ENCODE measurements at places on chromosomes 2 and 18. TPM values are rescaled to one million over a fixed set of nuclear protein-coding genes. Genes with fewer than 3 reads are reported as not detected.

SERPINB8 gene
- 1.3 TPM for total RNA-seq

- H3K36me3 ChIP-seq: no peaks in the 10 kb centered on the region
- H3K27me3 ChIP-seq: no peaks in the 10 kb centered on the region
- no peak overlapping the region for H3K27ac ChIP-seq
- H3K4me1 ChIP-seq: no peaks in the 10 kb centered on the region
- H3K4me3 ChIP-seq: no peak overlapping the region
- DNase-seq: no peak
Observed at GRCh38 chr2:3223080-3223923, 154.3 kb downstream of the EIPR1 start.

- H3K4me1 ChIP-seq: no peaks in the 10 kb centered on the region
- H3K36me3 ChIP-seq: no peaks in the 10 kb centered on the region
- no peak overlapping the region for H3K27ac ChIP-seq
- no peaks in the 10 kb centered on the region for H3K27me3 ChIP-seq
Observed at GRCh38 chr2:103138123-103138901, 376.5 kb downstream of the TMEM182 start.

- H3K27me3 ChIP-seq: peaks cover 4% of the 10 kb centered on the region
- no peak for DNase-seq
- no peak overlapping the region for H3K4me3 ChIP-seq
- H3K4me1 ChIP-seq: no peaks in the 10 kb centered on the region
- H3K36me3 ChIP-seq: no peaks in the 10 kb centered on the region
Observed at GRCh38 chr18:59229191-59229590, 9.2 kb downstream of the GRP start.

RAB3GAP1 gene
- total RNA-seq: 44.1 TPM

Measured in heart left ventricle (tissue), 16 donors.